ENCODE measurements at places on chromosomes 2 and 18. TPM values are rescaled to one million over a fixed set of nuclear protein-coding genes. Genes with fewer than 3 reads are reported as not detected.
A peak's percentile ranks its signal among the peaks of the same experiment; 100 is the strongest.

The MPHOSPH10 gene
- 17.1 TPM for total RNA-seq

The TEX261 gene
- 22.9 TPM for total RNA-seq

GRCh38 chr2:147250652-147251356, 594.0 kb upstream of the ACVR2A start:
- DNase-seq = no peak

DNA sequence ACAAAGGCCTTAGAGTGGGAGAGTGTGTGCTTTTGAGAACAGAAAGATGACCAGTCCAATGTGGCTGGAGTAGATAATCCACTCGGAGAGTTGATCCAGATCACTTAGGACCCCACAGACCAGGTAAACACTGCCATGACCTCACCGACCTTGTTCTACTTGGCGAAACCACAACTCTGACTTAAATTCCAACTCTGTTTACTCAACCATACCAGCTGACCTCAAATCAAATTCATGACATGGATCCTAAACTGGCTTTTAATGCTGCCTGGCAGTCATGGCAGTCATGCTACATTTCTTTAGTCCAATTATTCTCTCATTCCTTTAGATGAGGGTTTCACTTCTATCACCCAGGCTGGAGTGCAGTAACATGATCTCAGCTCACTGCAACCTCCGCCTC, 347.1 kb upstream of the FAM98A start:
- DNase-seq = no peak

DNA sequence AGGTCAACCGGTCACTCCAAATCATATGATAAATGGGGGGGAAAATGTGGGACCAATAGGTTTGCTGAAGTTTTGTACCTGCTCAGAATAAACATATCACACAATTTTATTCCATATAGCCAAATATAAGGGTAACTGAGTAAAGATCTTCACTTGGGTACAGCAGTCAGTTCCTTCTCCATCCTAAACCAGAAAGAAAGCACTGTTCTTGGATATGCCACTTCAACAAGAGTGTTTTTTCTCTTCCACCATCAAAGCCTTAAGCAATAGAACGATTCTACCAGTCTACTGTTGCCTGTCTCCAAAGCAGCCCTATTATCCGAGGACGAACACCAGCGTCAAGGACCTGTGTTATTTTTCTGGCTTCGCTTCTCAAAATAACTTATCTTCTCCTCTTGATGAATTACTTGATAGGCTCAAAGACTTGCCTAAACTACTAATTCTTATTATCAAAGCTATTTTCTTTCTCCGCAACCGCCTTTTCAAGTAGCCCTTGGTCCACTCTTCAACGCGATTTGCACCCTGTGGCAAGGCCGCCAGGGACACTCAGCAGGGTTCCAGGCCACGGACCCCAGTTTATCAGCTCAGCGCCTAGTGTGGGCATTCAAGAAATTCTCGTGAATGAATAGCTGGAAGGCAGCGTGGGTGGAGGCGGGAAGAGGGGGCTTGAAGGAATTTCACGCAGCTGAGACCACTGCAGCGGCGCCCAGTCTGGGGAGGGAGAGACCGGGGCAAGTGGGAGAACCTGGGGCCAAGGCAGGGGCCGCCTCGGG, 646 bp downstream of the ALS2 start:
- peak; percentile 18 for DNase-seq
